ENCODE measurements at places on chromosomes 11 and 22. TPM values are rescaled to one million over a fixed set of nuclear protein-coding genes. Genes with fewer than 3 reads are reported as not detected.

Gene DDIAS
- total RNA-seq: 18.2 TPM

Gene POU2AF1
- not detected for total RNA-seq

Gene APLNR
- not detected for total RNA-seq

Gene EFCAB6
- total RNA-seq: 0.35 TPM

Gene MOV10L1
- not detected for total RNA-seq

Gene MMP8
- total RNA-seq: not detected

Gene GGTLC3
- not detected for total RNA-seq

Gene GAL
- total RNA-seq: 19.3 TPM

Gene SCGB1D2
- total RNA-seq: not detected

Gene NFAM1
- total RNA-seq: not detected

Gene TYR
- total RNA-seq: not detected

Gene CLDN5
- total RNA-seq: not detected

Gene PRAME
- 113 TPM for total RNA-seq
